GM18507 (cell line): ENCODE measurements at places on chromosomes 4 and X.

DNA sequence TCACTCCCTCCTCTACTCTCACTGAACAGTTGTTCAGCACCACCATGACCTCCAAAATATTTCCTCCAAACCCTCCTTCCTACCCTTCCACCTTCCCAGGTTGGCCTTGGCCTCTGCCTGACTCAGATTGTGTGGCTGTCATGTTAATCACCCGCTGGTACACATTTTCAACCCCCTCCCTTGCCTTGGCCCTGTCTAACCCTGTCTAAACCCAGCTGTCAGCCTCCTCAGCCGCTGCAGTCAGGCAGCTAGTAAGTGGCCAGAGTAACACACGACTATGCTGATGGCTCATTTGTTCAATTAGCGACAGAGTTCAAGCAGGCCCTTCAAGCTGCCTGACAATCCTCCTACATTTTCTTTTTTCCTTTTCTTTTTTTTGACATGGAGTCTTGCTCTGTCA is 18.0 kb downstream of the ING2 start:
- no peak for DNase-seq

DNA sequence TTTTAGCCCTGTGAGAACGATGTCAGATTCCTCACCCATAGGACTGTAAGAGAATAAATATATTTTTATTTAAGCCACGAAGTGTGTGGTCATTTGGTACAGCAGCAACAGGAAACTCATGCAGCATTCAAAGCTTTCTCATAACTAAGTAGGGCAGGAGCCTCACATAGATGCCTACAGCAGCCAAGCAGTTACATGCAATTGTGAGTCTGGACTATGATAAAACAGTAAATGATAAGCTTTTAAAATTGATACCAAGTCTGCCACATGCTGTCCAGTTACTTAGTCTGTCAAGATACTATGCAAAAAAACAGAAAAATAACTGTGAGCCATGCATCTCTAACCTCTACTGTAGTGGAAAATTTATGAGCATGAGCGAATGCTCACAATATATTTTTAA is 359.6 kb downstream of the HS3ST1 start:
- no peak for DNase-seq

DNA sequence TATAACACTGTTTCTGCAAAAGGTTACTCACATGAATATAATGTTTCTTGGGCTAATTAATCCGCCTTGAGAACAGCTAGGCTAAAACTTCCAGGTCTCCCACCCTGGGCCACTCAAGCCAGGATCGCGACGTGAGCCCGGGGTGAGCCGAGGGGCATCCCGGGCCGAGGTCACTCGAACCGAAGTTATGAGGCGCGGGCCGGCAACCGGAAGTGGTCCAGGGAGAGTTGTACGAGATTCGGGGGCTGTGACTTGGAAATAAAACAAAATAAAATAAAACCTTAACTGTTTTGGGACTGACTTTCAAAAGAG is 317 bp downstream of the CMC4 start:
- DNase-seq, result no peak

- DNase-seq, result no peak
Measured at GRCh38 chr4:7422898-7423180, 11.9 kb downstream of the PSAPL1 start.

GRCh38 chrX:989959-990510 is 222.4 kb downstream of the CRLF2 start:
- no peak for DNase-seq

- DNase-seq, result no peak
Measured at GRCh38 chrX:9337046-9337445, 127.8 kb upstream of the TBL1X start.

DNA sequence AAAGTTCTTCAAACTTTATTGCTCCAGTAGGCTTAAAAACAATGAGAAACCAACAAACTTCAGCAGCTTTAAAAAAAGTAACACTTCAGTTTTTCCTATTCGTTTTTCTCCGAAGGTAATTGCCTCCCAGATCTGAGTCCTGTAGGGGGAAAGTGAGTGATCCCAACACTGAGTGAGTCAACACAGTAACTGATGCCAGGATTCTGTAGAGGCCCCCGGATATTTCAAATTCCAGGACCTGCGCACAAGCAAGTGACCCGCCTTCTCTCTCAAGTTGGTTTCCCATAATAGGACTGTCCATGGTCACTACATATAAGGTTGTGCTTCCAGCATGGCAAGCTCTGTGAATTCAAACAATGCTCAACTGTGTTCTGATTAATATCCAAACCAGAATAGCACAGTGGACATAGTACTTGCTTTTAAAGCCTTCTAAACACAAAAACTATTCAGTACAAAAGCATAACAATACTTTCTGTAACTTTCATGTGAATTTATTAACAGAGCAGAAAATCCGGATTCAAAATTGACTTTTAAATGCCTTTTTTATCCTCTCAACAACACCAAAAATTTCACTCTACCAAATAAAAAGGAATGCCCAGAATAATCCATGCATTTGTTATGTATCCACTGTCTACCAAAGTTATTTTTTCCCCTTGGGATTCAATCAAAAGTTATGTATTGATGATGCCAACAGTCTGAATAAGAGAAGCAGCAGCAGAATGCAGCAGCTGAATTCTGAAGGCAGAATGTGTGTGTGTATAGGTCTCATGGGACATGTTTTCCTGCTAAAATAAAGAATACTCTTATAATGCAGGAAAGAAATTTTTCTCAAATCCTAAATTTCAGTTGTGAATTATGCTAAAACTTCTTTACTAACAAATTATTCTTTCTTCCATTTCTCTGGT is at the start of gene DMD:
Gene DMD, minus strand, starts transcription at position 194 of the 905 bp plus-strand sequence. CDS start 237 bp downstream, outside the sequence.
- DNase-seq, result no peak

- no peak for DNase-seq
Measured at GRCh38 chr4:6046526-6047129, 28.4 kb upstream of the C4orf50 start.

- DNase-seq, result no peak
Measured at GRCh38 chrX:135383249-135383648, 38.5 kb upstream of the SMIM10L2A start.

DNA sequence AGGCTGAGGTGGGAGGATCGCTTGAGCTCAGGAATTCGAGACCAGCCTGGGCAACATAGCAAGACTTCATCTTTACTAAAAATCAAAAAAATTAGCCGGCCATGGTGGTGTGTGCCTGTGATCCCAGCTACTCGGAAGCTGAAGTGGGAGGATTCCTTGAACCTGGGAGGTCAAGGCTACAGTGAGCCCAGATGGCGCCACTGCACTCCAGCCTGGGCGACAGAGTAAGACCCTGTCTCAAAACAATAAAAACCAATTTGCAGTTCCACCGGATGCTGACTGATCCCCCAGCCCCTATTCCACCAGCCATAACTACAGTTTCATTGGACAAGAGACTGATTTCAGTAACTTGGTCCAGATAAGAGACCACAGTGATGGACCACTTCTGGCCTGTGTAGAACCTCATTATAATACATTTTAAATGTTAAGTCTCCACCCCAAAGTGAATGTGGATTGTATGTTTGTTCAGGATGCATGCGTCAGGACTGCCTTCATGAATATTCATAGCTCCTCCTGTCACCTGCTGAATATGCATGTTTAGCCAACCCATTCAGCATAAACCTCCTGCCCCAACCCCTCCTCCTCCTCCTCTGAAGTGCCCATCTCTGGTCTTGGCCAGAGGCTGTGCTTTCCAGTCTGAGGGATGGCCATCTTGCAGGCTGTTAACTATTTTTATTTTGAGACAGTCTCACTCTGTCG is 2.3 kb upstream of the SLBP start:
- DNase-seq, result no peak

DNA sequence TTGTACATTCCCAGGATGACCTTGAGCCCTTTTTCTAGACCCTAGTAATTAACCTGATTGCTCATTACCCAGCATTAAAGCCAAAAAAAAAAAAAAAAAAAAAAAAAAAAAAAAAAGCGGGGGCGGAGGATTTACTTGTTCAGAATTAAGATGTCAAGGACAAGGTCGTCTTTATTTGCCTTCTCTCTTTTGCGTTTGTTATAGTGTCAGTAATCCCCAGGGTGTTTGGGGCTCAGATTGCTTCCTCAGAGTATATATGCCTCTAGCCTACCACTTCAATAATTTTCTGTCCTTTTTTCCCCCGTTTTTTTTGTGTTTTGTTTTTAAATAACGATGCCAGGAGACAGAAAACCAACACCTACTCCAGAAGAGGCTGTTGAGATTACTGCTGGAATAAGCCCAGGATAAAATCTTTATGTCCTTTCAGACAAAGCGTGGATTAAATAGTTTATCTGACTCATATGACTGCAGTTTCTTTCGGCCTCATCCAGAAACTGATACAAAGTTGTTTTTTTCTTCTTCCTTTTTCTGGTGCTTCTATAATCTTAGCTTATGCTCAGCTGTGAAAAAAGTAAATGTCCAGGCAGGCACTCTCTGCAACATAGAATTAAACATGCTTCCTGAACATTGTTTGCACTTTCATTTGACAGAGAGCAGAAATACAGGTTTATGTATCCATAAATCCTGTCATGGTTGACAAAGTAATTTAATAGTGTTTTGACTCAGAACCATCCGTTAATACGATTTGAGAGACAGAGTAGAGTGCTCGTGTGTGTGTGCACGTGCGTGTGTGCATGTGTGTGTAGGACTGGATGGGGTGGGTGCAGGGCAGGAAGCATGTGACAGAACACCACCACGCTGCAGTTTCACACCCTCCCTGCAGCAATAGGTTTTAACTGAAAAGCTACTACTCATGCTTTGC is 138.6 kb downstream of the AFF1 start:
- no peak for DNase-seq

DNA sequence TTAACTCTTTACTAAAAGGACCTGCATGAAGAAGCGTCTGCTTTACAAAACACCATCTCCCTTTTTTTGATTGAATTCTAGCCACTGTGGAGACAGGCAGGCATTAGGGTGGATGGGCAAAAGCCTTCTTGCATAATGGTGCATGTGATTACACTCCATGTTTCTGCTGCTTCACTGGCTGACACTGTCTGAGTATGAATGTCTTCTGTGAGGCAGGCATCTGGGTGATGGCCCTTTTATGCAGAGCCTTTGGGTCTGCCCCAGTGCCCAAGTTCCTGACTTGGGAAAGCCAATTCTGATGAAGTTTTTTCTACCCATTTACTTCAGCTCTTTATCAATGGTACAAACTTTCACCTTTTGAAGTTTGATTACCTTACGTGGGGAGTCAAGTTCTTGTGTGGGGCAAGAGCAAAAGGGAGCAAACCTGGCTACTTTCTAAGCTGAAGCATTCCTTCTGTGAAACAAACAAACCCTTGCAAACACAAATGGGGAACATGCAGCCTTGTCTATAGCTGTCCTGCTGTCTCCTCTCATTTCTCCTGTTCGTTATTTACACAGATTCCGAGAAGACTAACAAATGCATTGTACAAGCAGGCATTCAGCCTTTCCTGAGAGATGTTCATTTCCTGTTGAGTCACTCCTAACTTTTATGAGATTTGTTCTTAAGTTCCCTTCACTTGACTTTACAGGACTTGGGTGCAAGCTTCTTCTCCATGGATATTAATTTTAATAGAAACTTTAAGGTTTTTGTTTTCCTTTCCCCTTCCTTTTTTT is 301.9 kb downstream of the TLL1 start:
- DNase-seq, result no peak

- no peak for DNase-seq
Measured at GRCh38 chr4:137674066-137674465, 141.8 kb upstream of the PCDH18 start.

- no peak for DNase-seq
Measured at GRCh38 chr4:41405464-41406112, 132.4 kb upstream of the LIMCH1 start.

DNA sequence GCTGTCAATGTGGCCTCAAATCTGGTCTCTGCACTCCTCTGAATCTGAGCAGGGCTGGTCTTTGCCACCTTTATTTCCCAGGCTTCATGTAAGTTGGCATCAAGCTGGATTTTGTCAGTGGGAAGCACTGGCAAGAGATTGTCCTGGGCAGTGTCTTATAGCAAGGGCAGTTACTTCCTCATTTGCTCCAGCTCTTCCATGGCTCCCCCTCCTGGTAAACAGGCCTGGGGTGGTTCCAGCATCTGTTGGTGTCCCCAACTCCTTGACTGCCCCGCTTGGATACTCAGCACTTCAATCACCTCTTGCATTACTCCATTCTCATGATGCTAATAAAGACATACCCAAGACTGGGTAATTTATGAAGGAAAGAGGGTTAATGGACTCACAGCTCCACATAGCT is 15.0 kb upstream of the REST start:
- DNase-seq, result no peak

- DNase-seq, result no peak
Measured at GRCh38 chr4:23161787-23162186, 469.1 kb downstream of the GBA3 start.
